ENCODE measurements at places on chromosomes 2 and 18. TPM values are rescaled to one million over a fixed set of nuclear protein-coding genes. Genes with fewer than 3 reads are reported as not detected.

FBXO15 gene
- 4.7 TPM for total RNA-seq

- DNase-seq = no peak
These were observed 190.4 kb downstream of the RIT2 start for GRCh38 chr18:42925036-42925435.

ARHGAP28 gene
- total RNA-seq = 17.6 TPM

- no peak for DNase-seq
These were observed 36.6 kb downstream of the TIMM21 start for GRCh38 chr18:74184875-74185274.

- DNase-seq = no peak
These were observed 116.6 kb downstream of the MTX2 start for GRCh38 chr2:176385838-176386237.

- DNase-seq = no peak
These were observed 80.8 kb upstream of the PAPOLG start for GRCh38 chr2:60675301-60675700.

- DNase-seq = no peak
These were observed 16.9 kb upstream of the ILKAP start for GRCh38 chr2:238220274-238220891.

- no peak for DNase-seq
These were observed 165.4 kb downstream of the FIGN start for GRCh38 chr2:163570391-163570790.

Measured in type B pancreatic cell (in vitro differentiated cells).